ENCODE measurements at places on chromosomes 3 and 15.

- DNase-seq = no peak
Observed at GRCh38 chr15:42056934-42057798, 36.3 kb upstream of the PLA2G4E start.

DNA sequence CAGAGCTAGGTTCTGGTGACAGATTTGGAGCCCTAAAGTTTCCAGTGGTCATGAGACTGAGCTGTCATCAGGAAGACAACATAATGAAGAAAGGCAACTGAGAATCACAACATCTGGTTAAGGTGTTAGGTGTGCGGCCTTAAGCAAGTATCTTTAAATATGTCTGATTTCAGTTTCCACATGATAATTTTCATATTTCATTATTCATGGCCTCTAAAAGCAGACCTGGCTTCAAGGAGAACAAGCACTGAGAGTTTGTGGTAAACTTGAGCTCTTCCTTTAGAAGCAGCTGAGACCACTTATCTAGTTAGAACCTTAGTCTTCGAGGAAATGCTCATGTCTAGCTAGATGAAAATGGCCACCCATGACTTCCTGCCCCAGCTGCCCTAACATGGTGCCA is 25.7 kb upstream of the MYLK start:
- no peak for DNase-seq

- DNase-seq = no peak
Observed at GRCh38 chr3:67598814-67599556, 55.4 kb downstream of the SUCLG2 start.

- DNase-seq = no peak
Observed at GRCh38 chr15:51589881-51590568, 32.5 kb downstream of the DMXL2 start.

- DNase-seq = no peak
Observed at GRCh38 chr15:70459312-70459711, 304.0 kb downstream of the UACA start.

DNA sequence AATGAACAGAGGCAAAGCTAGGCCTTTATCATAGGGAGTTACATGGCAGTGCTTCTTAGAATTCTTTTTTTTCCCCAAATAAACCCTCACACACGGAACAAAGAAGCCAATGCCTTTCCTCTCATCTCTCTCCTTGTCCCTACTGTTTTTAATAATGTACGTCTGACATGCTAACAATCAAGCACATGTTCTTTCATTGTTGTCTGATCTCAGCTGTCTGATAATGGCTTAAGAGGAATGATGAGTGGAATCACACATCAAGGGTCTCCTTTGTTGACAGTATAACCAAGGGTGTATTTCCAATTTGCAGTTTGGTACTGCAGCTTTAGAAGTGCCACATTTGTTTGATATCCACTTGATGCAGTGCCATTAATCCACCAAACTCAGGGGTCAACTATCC is 34.8 kb upstream of the EPHA3 start:
- DNase-seq = no peak
